Ascending aorta (tissue), 2 donors: ENCODE measurements at places on chromosomes 7 and 10. TPM values are rescaled to one million over a fixed set of nuclear protein-coding genes. Genes with fewer than 3 reads are reported as not detected.

DNA sequence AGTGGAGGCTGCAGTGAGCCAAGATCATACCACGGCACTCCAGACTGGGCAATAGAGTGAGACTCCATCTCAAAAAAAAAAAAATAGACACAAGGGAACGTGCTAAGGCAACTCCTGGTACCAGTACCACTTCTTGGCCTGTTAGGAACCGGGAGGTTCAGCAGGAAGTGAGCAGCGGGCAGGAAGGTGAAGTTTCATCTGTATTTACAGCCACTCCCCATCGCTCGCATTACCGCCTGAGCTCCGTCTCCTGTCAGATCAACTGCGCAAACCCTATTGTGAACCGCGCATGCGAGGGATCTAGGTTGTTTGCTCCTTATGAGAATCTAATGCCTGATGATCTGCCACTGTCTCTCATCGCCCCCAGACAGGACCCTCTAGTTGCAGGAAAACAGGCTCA is 69.9 kb upstream of the FOXK1 start:
- H3K4me3 ChIP-seq, result no peak overlapping the region
- H3K27me3 ChIP-seq, result no peaks in the 10 kb centered on the region
- H3K36me3 ChIP-seq, result no peaks in the 10 kb centered on the region
- H3K4me1 ChIP-seq, result no peaks in the 10 kb centered on the region
- DNase-seq, result no peak
- H3K27ac ChIP-seq, result no peak overlapping the region

- H3K4me3 ChIP-seq, result no peak overlapping the region
- H3K27ac ChIP-seq, result no peak overlapping the region
- no peak for DNase-seq
- no peaks in the 10 kb centered on the region for H3K36me3 ChIP-seq
- H3K4me1 ChIP-seq, result no peaks in the 10 kb centered on the region
These were observed 43.9 kb downstream of the C10orf120 start for GRCh38 chr10:122655524-122656307.

GRCh38 chr10:22684699-22685098 is 29.7 kb downstream of the PIP4K2A start:
- H3K4me1 ChIP-seq, result no peaks in the 10 kb centered on the region
- no peak for DNase-seq
- H3K4me3 ChIP-seq, result no peak overlapping the region
- H3K36me3 ChIP-seq, result no peaks in the 10 kb centered on the region

GRCh38 chr7:102873470-102874165 is 39.2 kb upstream of the LRRC17 start:
- H3K27ac ChIP-seq, result peak overlapping the region; percentile 74
- H3K4me3 ChIP-seq, result no peak overlapping the region
- no peaks in the 10 kb centered on the region for H3K27me3 ChIP-seq
- no peak for DNase-seq
- H3K4me1 ChIP-seq, result peaks cover 26% of the 10 kb centered on the region
- H3K36me3 ChIP-seq, result no peaks in the 10 kb centered on the region

Gene NEUROG3
- not detected for total RNA-seq

DNA sequence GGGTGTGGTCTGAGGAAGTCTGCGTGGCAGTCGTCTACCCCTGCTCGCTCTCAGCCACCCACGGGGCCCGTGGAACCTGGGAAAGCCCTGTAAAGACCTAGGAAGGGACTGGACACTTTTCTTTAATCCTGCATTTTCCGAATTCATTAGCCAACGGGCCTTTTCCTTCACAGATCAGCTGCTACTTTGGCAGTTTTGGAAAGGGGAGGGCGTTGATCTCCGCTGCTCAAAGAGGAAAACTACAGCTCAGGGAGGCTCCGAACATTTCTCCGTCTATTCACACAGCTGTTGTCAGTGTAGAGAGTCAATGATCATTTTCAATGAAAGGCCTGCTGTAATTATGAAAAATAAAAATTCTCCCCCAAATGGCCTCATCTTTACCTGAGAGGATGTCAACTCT is 450.1 kb upstream of the MKI67 start:
- H3K4me1 ChIP-seq, result no peaks in the 10 kb centered on the region
- no peak overlapping the region for H3K4me3 ChIP-seq
- no peaks in the 10 kb centered on the region for H3K36me3 ChIP-seq
- no peak for DNase-seq
- no peaks in the 10 kb centered on the region for H3K27me3 ChIP-seq

- no peak overlapping the region for H3K27ac ChIP-seq
- H3K4me1 ChIP-seq, result no peaks in the 10 kb centered on the region
- H3K4me3 ChIP-seq, result no peak overlapping the region
- H3K27me3 ChIP-seq, result no peaks in the 10 kb centered on the region
- H3K36me3 ChIP-seq, result no peaks in the 10 kb centered on the region
- no peak for DNase-seq
These were observed 418.2 kb upstream of the PODXL start for GRCh38 chr7:131974671-131975070.

Gene MMD2
- total RNA-seq, result not detected

- H3K36me3 ChIP-seq, result no peaks in the 10 kb centered on the region
- no peaks in the 10 kb centered on the region for H3K27me3 ChIP-seq
- no peak for DNase-seq
- H3K27ac ChIP-seq, result no peak overlapping the region
- no peaks in the 10 kb centered on the region for H3K4me1 ChIP-seq
These were observed 565.4 kb upstream of the AUTS2 start for GRCh38 chr7:69032848-69033247.

GRCh38 chr7:1569440-1569832 is 396 bp downstream of the PSMG3 start:
- H3K36me3 ChIP-seq, result no peaks in the 10 kb centered on the region
- H3K27ac ChIP-seq, result peak overlapping the region; percentile 86
- no peak for DNase-seq
- H3K4me1 ChIP-seq, result peaks cover 8% of the 10 kb centered on the region
- H3K4me3 ChIP-seq, result peak overlapping the region; percentile 83

DNA sequence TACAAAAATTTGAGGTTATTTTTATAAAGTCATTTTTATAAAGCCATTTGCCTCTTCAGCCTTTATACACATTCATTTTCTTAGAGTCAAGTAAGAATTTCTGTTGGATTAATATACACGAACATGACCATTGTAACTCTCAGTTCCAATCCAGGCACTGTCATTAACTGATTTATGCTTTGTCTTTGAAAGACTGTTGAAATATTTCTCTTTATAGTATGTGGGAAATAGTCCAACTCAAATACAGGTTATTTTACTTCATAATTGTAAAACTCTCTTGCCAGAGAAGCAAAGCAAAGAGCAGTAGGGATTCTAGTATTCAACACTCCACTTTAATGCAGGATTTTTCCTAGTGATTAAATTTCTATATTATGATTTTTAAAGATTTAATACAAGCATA is 36.5 kb upstream of the PAPSS2 start:
- H3K36me3 ChIP-seq, result no peaks in the 10 kb centered on the region
- H3K4me3 ChIP-seq, result no peak overlapping the region
- DNase-seq, result no peak
- peaks cover 11% of the 10 kb centered on the region for H3K4me1 ChIP-seq

- no peak overlapping the region for H3K4me3 ChIP-seq
- H3K27ac ChIP-seq, result no peak overlapping the region
- no peaks in the 10 kb centered on the region for H3K4me1 ChIP-seq
- H3K36me3 ChIP-seq, result no peaks in the 10 kb centered on the region
- no peaks in the 10 kb centered on the region for H3K27me3 ChIP-seq
These were observed 217.1 kb downstream of the GALNT17 start for GRCh38 chr7:71348821-71349681.

Gene SPDYE5
- total RNA-seq, result not detected

DNA sequence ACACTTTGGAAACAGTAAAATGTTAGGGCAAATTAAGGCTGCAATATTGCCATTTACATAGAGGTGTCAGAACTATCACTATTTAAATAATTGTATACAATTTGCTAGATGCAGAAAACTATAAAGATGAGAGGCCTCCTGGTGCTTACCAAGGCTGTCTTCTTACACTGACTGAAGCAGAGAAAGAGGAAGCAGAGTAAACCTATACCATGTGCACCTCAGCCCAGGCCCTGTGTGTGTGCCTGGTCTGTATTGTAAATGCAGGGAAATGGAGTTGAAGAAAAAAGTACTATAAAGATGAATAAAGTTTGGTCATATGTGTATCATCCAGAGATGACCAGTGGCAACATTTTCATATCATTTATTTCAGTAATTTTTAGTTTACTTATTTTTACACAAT is 29.2 kb downstream of the ELMO1 start:
- no peaks in the 10 kb centered on the region for H3K27me3 ChIP-seq
- no peaks in the 10 kb centered on the region for H3K4me1 ChIP-seq
- H3K27ac ChIP-seq, result no peak overlapping the region
- H3K36me3 ChIP-seq, result no peaks in the 10 kb centered on the region
- H3K4me3 ChIP-seq, result no peak overlapping the region

- no peak overlapping the region for H3K4me3 ChIP-seq
- H3K27me3 ChIP-seq, result no peaks in the 10 kb centered on the region
- no peaks in the 10 kb centered on the region for H3K36me3 ChIP-seq
- H3K4me1 ChIP-seq, result no peaks in the 10 kb centered on the region
- H3K27ac ChIP-seq, result no peak overlapping the region
These were observed 74.5 kb downstream of the LANCL2 start for GRCh38 chr7:55439627-55440026.

Gene COL26A1
- total RNA-seq, result not detected

GRCh38 chr10:34224639-34225038 is 590.5 kb downstream of the PARD3 start:
- H3K36me3 ChIP-seq, result no peaks in the 10 kb centered on the region
- no peak overlapping the region for H3K4me3 ChIP-seq
- H3K27ac ChIP-seq, result no peak overlapping the region
- no peaks in the 10 kb centered on the region for H3K4me1 ChIP-seq
- H3K27me3 ChIP-seq, result no peaks in the 10 kb centered on the region

Gene UPK3B
- 7.6 TPM for total RNA-seq

DNA sequence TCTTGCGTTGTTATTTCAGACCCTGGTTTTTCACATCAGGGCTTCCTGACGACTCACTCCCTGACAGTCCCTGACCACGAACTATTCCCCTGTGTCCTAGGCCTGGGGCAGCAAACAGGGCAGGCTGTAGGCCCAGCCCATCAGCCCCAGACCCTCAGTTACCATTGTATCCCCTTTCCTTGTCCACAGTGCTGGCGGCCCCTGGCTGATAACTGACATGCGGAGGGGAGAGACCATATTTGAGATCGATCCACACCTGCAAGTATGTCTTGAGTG is 50.5 kb upstream of the TRIM8 start:
- no peak overlapping the region for H3K27ac ChIP-seq
- H3K4me3 ChIP-seq, result no peak overlapping the region
- H3K27me3 ChIP-seq, result no peaks in the 10 kb centered on the region

- H3K4me1 ChIP-seq, result peaks cover 9% of the 10 kb centered on the region
- no peaks in the 10 kb centered on the region for H3K36me3 ChIP-seq
- no peak for DNase-seq
- H3K4me3 ChIP-seq, result no peak overlapping the region
- H3K27ac ChIP-seq, result no peak overlapping the region
These were observed 104.7 kb downstream of the ST8SIA6 start for GRCh38 chr10:17349717-17350116.

DNA sequence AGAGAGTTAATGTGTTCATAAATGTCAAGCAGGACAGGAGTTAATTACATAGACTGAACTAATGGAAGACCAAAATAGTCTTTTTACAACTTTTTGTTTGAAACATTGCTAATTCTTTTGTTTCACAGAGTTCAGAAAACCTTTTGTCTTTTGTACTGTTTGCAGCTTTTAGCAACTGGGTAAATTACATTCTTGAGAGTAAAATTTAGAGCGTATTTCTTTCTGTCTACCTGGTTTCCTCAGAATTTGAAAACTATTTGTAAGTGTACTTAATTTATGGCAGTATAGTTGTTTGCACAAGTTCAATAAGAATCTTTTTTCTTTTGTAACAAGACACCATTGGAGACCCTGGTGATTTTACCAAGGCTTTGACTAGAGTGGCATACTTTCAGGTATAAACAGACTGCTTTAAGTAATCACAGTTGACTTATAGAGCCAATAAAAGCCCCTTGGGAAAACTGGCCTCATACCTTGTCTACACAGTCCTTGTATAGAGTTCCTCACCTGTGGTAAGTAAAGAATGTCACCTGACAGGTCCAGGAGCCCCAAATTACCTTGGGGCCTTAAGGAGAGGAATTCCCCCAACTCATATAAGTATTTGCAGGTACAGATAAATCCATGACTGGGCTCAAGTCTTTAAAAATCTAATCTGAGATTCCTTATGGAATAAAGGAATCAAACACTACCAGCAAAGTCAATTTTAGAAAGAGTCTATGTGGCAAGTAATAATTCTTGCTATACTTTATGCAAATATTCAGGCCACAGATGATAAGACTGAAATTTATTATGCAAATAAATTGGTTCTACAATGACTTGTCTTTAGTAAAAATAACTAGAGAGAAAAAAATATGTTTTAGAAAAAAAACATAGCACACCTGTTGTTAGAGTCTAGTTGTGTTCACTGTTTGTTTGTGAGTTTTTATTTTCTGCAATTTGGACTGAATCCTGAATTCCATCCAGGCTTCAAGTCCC is 23.6 kb upstream of the CREB3L2 start:
- H3K27ac ChIP-seq, result no peak overlapping the region
- no peak overlapping the region for H3K4me3 ChIP-seq
- no peaks in the 10 kb centered on the region for H3K27me3 ChIP-seq
- no peaks in the 10 kb centered on the region for H3K36me3 ChIP-seq

Gene TBX20
- not detected for total RNA-seq

Gene EEPD1
- total RNA-seq, result 14.0 TPM

DNA sequence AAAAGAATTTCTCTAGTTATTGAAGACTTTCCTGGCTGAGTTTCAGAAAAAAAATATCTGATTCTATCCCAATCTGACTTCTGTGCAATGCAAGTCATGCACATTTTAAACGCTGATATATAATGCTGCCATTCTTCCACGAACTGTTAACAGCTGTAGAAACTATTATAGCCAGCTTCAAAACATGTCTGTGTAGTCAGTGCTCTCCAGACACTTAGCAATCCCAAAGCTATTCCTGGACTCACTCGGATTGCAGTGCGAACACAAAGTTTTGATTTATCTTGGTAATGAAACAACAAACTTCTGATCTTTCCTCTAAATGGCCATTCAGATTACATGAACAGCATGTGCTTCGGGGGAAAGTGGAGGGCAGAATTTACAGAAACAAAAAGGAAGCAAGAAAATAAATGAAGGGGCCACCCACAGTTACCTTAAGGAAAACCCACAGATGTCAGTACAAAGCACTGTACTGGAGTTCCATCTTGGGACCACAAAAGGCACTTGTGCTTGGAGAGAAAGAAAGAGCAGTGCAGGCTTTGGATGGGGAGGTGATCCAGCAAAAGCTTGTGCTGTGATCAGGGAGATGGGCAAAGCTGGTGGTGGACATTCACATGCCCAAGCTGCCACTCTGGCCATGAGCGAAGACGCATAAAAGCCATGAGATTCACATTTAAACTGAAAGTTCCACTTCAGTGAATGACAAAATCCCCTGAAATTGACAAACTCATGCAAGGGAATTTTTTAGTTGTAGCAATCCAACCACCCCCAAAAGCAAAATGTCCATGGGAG is 32.1 kb upstream of the ADO start:
- H3K36me3 ChIP-seq, result no peaks in the 10 kb centered on the region
- no peaks in the 10 kb centered on the region for H3K4me1 ChIP-seq
